NCI-H1092 treated with DMSO at 0.1 percent for 48 hours (cell line): ENCODE measurements at places on chromosomes 1 and 21.

DNA sequence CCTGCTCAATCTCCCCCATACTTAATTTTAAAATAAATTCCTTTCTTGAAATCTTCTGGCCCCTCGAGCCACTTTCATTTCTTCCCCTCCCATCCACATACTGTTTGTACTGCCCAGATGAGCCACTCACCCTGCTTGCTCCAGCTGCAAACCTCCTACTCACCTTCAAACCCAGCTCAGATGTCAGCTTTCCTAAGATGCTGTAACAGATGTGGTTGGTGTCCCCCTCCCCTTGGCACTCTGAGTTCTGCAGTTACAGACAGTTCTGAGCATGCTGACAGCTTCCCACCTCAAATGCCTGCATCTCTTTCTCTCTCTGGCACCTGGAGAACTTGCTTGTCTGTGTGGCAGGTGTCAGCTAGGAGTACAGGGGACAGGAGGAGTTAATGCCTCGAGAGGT, 106.7 kb downstream of the PTPRU start:
- no peak for DNase-seq

- DNase-seq: no peak
These were observed 29.6 kb upstream of the AGL start for GRCh38 chr1:99820546-99820945.

- DNase-seq: no peak
These were observed 87.2 kb upstream of the IVNS1ABP start for GRCh38 chr1:185404291-185404690.

GRCh38 chr1:170032531-170033280, 41.8 kb downstream of the KIFAP3 start:
- DNase-seq: no peak

GRCh38 chr1:50976890-50977574, 7.0 kb downstream of the CDKN2C start:
- peak; percentile 82 for DNase-seq

GRCh38 chr1:179251675-179252074, 22.2 kb upstream of the ABL2 start:
- peak; percentile 43 for DNase-seq

- no peak for DNase-seq
These were observed 110.6 kb downstream of the XCL2 start for GRCh38 chr1:168433238-168433637.

GRCh38 chr1:196723325-196724185, 51.1 kb upstream of the CFHR3 start:
- peak; percentile 67 for DNase-seq
